Daoy (cell line): ENCODE measurements at places on chromosomes 1 and 21.

- DNase-seq: peak; percentile 11
Measured at GRCh38 chr1:163528710-163529348, 207.1 kb downstream of the NUF2 start.

DNA sequence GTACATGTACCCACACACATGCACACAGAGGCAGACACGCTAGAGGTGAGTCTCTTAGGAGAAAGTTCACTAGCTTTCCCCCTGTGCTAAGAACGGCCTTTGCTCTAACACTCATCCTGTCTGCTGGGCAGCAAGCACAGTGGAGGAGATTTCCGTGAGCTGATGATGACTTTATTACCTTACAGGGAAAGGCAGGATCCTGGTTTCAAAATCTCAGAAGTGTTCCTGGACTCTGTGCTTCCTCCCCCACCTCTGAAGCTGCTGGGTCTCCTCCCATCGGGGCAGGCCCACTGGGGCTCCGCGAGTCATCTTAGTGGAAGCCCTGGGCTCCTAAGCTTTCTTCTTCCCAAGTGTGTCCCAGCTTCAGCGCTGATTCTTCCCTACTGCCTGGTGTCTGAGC lies 2.7 kb downstream of the FAM3B start:
- DNase-seq: no peak

DNA sequence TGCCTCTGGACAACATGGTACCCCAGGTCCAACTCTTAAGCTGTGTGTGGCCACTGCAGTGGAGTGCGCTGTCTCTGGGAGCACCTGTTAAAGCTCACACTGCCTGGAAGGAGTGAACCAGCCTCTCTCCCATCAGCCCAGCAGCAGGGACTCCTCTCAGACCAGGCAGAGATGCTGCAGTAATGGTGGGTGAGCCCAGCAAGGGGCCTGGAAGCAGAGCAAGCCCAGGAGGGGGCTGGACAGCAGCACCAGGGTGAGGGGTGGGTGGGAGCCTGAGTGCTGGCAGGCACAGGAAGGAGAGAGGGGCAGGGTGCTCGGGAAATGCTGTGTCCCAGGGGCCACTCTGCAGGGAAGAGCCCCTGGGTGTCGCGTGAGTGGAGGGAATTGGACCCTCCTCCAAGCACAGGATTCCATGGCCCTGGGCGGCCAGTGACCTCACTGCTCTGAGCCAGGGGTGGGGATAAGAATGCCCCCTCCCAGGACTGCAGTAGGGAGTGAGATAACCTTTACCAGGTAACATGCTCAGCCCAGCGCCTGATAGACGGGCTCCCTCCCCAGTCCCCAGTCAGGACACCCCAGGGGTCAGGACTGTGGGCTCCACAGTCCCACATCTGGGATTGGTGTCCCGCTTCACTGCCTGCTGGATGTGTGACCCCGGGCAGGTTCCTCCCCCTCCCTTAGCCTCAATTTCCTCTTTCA lies 313.1 kb downstream of the MATN1 start:
- DNase-seq: no peak

DNA sequence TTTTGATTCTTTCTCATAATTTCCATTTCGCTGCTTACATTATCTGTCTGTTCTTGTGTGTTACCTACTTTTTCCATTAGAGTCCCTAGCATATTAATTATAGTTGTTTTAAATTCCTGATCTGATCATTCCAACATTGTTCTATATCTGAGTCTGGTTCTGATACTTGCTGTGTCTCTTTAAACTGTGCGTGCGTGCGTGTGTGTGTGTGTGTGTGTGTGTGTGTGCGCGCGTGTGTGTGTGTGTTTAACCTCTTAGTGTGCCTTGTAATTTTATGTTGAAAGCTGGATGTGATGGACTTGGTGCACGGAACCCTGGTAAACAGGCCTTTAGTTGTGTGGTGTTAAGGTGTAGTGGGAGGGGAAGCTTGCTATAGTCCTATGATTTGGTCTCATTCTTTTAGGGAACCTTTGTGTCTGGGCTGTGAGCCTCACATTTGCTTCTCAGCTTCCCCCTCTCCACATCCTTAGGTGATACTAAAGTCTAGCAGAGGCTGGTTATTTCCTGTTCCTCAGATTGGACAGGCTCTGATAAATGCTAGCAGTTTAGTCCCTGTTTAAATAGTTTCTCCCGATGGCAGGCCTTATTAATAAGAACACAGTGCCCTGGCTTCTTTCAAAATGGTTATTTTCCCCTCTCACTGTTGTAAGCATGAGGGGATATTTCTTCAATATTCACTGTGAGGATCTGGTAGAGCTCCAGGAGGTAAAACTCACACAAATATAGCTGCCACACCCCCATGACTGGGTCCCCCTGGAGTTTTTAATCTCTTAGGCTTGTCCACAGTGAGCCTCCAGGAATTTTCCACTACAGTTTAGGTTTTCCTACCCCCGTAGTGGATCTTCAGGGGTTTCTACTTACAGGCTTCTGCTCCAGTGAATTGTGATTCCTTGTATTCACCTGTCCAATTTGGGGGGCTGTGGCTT lies 118.3 kb downstream of the GALNT2 start:
- no peak for DNase-seq

DNA sequence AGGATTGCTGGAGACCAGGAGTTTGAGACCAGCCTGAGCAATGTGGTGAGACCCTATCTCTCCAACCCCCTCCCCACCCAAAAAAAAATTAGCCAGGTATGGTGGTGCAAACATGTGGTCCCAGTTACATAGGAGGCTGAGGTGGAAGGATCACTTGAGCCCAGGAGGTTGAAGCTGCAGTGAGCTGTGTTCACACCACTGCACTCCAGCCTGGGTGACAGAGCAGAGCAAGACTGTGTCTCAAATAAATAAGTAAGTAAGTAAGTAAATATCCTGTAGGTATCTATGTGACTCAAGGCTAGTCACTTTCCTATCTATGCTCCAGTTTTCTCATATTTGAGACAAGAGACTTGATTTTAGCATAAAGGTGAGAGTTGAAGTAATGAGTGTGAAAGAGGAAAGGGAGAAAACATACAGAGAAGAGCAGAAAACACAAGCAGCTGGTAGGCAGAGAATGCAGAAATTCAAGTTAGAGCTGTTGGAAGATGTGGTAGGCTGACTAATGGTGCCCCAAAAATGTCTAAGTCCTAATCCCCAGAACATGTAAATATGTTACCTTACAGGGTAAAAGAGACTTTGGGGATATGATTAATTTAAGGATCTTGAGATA lies 7.5 kb downstream of the PPP1R12B start:
- no peak for DNase-seq

- no peak for DNase-seq
Measured at GRCh38 chr1:114745291-114745690, 12.5 kb downstream of the CSDE1 start.

DNA sequence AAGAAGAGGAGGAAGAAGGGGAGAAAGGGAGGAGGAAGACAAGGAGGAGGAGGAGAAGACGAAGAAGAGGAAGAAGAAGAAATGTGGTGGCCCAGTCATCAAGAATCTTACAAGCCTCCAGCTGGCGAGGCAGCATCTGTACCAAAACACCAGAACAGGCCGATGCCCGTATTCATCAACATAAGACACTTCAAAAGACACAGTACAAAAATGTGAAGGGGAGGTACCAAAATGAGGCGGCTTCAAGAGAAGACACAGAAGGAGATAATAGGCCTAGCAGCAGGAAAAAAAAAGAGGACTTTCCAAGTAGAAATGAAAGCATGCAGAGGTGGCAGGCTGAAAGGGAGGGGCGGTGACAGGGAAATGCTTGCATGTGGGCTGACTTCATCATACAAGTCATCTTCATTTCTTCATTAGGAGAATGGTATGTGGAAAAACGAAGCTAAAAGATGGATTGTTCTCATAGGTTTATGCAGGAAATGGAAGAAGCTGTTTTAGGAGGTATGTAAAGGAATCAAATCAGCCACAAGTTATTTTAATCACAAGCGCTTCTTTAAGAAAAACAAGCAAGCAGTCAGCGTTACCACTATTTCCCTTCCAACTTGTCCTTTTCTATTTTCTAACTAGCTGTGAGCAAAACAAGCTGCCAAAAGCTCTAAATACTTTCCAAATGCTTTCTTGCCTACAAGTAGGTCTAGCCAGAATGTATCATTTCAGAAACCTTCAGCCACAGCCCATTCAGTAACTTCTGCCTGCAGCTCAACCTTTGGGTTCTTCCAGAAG lies 192.3 kb downstream of the SLC45A1 start:
- DNase-seq: peak; percentile 21
